ENCODE measurements at places on chromosomes 12 and 14.

DNA sequence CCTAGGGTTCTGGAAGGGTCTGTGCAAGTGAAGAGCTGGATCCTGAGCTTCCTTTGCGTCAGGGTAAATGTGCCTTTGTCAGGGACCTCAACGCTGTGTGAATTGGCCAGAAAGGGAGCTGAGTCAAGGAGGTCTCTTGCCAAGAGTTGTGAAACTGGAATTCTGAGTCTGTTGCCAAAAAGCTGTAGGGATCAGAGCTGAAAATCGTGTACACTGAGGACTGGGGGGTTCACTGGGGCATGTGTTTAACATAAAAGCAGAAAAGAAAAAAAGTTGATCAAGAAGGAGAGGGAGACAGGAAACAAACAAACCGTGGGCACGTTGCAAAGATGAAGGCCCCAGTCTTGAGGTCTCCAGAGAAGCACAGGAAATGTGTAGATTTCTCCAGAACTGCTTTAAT lies 1081.5 kb downstream of the VRK1 start:
- DNase-seq = no peak

- DNase-seq = peak; percentile 78
Observed at GRCh38 chr12:562634-563033, 100.6 kb downstream of the NINJ2 start.

DNA sequence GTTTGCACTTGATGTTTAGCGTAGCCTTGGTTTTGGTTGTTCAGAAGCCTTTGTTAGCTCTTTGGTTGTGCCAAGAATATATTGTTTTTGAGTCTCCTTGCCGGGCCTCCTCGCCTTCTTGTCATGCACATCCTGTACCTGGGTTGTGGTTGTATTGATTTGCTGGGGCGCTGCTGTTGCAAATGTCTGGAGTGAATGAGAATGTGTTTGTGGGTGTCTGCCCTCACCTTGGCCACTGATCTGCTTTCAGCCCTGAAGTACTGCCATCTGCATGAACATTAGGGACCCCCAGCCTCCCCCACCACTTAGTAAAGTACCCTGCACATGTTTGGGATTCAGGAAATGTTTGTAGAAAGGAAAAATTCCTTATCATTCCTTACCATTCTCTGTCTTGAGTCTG lies 16.5 kb downstream of the PRKCH start:
- no peak for DNase-seq

GRCh38 chr12:81819991-81820633 lies 61.0 kb upstream of the PPFIA2 start:
- no peak for DNase-seq

- no peak for DNase-seq
Observed at GRCh38 chr12:106671840-106672239, 89.0 kb downstream of the RFX4 start.

- no peak for DNase-seq
Observed at GRCh38 chr12:97267166-97267565, 195.4 kb upstream of the RMST start.
